ENCODE measurements at places on chromosomes 13 and 19.

GRCh38 chr13:39765801-39766463, 110.5 kb downstream of the COG6 start:
- DNase-seq, result no peak

DNA sequence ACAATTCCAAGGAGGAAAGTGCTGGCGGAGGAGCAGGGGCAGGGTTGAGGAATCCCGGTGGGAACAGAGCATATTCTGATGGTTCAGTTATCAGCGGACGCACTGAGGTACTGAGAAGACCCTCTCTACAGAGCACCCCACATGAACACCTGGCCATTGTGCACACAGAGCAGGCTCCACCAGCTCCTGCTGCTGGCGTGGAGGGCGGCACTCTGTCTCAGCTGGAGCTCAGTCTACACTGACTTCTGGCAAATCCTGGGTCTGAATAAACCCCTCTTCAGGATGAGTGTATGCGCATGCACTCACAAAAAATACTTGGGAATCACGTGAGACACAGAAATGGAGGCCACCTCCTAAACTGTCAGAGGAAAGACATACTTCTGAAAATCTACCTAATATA, 114.4 kb upstream of the IRS2 start:
- DNase-seq, result no peak

DNA sequence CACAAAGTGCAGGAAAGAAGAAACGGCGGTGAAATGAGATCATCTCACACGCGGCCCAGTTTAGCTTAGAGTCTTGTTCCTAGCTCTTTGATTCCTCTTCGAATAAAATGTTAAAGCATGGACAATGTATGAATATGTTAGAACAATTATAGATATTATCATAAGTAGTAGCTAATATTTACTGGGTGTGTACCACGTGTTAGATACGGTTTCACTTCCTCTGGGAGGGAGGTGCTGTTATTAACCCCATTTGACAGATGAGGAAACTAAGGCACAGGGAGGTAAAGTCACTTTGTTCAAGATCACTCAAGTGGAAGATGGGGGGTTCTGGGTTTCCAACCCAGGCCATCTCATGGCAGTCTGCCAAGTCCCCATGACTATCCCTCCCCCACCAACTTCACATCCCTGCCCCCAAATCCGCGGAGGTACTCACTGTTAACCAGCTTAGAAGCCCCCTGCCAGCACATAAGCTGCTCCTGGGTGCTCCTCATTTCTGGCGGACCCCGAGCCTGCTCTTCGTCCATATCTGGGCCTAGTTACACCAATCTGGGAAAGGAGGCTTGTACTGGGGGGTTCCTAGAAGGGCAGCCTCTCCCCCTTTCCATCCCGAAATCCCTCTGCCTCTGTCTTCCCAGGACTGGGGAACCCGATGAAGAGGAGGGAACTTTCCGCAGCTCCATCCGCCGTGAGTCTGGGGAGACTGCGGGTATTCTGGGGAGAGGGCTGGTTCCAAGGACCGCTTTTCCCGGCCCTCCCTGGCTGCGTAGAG, 1.0 kb upstream of the FXYD7 start:
- DNase-seq, result no peak

DNA sequence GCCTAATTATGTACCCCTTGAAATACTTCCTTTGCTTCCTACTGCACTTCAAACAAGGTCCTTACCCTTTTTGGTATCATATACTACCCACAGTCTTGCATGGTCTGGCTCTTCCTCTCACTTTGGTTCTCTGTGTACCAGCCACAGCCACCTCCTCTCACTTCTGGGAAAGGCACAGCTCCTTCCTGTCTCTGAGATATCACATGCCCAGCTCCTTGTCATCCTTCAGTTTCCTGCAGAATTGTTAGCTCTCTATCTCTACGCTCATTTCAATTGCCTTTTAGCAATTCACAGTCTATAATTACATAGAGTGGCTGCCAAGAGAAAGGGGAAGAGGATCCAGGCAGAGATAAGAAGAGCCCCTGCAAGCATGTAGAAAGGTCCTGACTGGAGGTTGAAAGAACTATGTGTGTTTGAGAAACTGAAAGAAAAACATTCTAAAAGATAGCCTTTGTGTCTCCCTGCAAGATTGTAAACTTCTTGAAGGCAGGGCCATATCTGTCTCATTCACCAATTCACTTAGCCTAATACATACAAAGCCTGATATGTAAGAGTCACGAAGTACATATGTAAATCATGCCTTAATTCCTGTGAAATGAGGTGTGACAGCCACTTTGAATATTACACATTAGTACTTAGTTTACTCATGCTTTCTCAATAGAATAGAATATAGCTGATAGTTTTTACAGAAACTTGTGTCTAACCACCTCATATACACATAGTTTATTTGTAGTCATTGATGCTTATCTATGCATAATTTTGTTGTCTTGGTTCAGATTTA, 933.1 kb downstream of the DIAPH3 start:
- no peak for DNase-seq

- no peak for DNase-seq
These were observed 119.5 kb downstream of the FLT1 start for GRCh38 chr13:28375250-28375930.

GRCh38 chr19:640161-640558, 481 bp downstream of the FGF22 start:
- DNase-seq, result no peak

DNA sequence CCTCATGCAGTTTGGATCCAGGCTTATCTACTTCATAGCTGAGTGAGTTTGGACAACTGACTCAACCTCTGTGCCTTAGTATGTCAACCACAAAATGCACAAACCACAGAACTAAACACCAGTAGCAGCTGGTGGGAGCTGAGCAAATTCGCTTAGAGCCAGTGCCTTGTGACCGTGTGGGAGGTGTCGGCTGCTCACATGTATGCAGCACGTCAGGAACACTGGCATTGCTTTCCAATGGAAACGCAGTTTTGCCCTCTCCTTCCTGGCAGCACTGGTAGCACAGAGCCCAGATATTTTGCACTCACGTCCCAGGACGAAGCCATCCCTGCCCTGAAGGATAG, 8.3 kb upstream of the NTN5 start:
- DNase-seq, result peak; percentile 34

DNA sequence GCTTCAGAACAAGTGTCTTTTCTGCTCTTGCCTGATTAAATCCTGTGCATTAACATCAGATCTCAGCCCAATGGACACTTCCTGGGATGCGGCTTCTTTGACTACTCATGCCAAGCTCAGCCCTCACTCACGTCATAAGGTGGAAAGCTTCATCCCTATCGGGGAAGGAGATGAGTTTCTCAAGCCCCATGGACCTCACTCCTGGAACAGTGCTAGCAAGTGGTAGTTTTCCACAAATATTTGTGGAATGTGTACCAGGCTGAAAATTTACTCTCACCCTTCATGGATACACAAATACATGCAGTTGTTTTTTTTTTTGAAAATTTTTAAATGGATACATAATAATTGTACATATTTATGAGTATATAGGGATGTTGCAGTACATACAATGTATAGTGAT, 34.6 kb upstream of the FARP1 start:
- DNase-seq, result no peak

DNA sequence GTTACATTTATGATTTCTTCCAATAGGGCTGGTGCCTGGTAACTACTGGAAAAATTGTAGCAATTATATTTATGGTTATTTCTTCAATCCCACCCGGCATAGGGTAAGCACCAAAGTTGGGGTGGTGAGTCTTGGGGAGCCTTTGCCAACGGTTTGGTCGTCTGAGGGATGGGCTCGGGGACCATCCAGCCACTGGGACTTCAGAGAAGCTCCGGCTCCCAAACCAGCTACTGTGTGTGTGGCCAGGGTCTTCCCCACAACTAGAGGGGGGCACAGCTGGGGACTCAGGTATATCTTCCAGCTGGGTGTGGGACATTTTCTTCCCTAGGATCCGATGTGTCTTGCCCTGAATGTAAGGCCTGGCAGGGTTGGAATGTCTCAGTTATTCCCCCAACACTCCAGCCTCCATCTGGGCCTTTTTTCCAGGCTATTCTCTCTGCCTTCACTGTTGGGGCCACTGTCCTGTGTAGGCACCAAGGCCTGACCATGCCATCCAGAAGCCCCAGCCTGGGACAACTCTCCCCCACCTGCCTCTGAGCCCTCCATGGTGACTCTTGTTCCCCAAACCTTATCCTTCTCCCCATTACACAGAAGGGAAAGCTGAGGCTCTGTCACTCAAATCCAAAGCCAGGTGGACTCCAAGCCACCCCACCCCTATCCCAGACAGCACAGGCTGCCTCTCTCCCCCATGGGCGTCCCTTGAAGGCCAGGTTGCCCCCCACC, 1.1 kb upstream of the IFI30 start:
- DNase-seq, result no peak

DNA sequence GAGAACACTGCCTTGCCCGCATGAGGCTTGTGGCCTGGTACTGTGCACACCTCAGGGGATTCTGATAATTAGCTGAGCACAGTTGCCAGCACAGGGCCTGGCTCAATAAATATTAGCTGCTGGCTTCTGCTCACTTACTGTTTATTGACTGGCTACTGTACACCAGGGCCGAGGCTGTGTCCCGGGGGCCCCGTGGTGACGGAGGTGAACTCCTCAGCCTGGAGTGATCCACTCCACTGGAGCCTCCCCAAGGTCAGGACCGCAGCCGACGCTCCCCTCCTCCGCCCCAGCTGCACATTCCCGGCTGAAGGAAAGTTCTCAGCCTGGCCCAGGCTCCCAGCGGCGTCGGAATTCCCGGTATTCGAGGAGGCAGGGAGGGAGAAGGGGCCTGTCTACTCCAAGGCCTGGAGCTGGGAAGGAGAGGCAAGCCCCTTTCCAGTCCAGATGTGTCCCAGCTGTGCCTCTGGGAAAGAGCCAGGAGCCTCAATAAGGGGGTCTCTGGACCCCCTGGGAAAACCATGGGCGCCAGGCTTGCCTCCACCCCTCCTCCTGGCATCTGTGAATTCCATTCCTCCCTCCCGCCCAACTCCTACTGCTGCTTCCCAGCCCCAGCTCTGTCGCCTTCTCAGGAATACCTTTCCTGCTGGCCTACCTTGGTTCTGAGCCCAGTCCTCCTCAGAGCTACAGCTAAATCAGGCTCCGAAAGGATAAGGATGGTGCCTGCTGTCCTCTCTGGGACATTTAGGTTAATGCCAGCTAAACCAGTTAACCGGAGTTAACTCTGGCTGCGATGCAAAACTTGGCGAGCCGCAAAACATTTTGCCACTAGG, 7.3 kb downstream of the RPS16 start:
- DNase-seq, result no peak

DNA sequence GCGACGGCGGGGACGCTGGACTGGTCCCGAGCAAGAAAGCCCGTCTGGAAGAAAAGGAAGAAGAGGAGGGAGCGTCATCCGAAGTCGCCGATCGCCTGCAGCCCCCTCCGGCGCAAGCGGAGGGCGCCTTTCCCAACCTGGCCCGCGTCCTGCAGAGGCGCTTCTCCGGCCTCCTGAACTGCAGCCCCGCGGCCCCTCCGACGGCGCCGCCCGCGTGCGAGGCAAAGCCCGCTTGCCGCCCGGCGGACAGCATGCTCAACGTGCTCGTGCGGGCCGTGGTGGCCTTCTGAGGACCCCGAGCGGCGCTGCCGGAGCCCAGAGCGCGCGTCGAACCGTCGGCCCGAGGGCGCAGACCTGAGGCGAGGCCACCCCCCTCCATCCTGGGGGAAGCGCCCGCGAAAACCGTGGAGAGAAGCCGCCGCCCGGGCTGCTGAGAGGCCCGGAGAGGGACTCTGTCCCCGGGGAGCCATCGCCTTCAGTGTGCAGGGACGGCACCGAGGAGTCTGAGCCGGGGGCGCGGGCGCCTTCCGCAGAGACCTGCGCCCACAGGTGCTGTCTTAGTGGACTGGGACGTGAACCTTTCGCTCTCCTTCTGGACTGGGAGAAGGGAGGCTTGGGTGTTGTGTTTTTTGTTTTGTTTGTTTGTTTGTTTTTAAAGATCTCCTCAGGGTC, 3.5 kb downstream of the IER2 start:
- no peak for DNase-seq

- no peak for DNase-seq
These were observed 10.4 kb upstream of the MAP2K2 start for GRCh38 chr19:4134351-4134750.

DNA sequence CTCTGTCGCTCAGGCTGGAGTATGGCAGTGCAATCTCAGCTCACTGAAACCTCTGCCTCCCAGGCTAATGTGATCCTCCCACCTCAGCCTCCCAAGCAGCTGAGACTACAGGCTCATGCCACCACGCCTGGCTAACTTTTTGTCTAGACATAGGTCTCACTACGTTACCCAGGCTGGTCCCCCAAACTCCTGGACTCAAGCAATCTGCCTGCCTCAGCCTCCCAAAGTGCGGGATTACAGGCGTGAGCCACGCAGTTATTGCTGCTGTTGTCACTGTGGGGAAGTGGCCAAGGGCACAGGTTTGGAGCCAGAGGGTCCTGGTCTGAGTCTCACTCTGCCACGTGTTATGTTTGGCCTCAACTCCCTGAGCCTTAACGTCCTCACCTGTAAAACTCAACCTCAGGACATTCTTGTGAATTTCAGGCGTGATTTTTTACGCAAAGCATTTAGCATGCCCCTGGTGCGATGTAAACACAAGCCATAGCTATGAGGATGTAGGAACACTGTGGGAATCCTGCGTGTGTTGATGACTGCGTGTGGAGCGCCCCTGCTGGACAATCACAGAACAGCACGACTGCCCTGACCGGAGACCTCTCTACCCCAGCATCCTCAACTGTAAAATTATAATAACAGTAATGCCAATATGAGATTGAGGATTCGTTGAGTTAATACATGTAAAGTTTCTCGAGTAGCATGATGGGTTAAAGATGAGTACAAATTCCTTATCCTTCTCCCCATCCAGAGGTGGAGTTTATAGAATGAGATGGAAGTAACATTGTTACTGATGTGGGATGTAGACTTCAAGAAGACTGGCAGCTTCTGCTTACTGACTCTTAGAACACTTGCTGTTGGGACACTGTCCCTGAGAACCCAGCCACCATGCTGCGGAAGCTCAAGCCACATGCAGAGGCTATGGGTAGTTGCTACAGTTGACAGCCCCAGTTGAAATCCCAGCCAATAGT, 41.8 kb upstream of the PNMA8B start:
- DNase-seq, result no peak

DNA sequence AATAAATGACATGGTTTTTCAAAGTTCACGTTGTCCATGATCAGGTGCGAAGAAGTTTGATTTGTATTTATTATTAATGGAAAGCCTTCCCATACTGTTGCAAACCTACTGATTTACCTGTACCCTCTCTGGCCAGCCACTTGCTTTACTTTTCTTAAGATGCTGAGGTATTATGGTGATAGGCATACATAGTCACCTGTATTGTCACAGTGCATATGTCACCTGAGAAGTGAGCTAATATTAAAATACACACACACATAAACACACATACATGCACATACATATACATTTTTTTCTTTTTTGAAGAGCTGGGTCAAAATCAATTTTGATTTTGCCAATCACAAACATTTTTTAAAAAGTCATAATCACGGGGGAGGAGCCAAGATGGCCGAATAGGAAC, 72.1 kb downstream of the RNASEH2B start:
- no peak for DNase-seq

Measured in thymus (tissue), 14 donors.